ENCODE measurements at places on chromosomes 2 and 18. TPM values are rescaled to one million over a fixed set of nuclear protein-coding genes. Genes with fewer than 3 reads are reported as not detected.

The POTEJ gene
- 0.38 TPM for total RNA-seq

The HRH4 gene
- total RNA-seq, result not detected

- DNase-seq, result no peak
These were observed 30.6 kb downstream of the SEPTIN10 start for GRCh38 chr2:109582928-109583895.

- no peak for DNase-seq
These were observed 129.4 kb upstream of the GLI2 start for GRCh38 chr2:120606280-120606679.

DNA sequence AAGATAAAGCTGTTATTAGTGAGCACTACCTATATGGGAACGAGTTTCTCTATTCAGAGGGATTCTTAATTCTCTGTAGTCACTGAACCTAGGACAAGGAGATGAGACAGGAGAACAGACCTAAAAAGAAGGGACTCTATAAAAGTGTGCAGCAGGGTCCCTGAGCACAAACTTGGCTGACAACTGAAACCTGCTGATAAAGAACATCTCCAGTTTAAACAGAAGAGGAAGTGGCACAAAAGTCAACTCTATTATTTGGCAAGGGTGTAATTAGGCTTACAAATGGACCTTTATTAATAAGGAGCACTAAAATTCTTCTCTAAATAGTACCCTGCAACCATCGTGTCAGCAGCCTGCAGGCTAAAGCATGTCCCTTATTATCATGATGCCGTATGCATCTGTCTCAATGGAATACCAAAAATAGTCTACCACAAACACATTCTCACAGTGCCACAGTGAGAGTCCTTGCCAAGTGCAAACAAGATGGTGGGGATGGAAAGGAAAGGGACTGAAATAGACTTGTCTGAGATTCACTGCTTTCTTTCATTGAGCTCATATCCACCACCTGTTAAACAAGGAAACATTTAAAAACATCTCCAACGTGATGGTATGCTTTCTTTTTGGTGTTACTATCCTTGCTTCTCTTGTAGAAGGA, 260.2 kb downstream of the INSIG2 start:
- no peak for DNase-seq

GRCh38 chr2:144694456-144694855, 174.5 kb upstream of the ZEB2 start:
- no peak for DNase-seq

- no peak for DNase-seq
These were observed 293.9 kb upstream of the PARD3B start for GRCh38 chr2:204251158-204251997.

DNA sequence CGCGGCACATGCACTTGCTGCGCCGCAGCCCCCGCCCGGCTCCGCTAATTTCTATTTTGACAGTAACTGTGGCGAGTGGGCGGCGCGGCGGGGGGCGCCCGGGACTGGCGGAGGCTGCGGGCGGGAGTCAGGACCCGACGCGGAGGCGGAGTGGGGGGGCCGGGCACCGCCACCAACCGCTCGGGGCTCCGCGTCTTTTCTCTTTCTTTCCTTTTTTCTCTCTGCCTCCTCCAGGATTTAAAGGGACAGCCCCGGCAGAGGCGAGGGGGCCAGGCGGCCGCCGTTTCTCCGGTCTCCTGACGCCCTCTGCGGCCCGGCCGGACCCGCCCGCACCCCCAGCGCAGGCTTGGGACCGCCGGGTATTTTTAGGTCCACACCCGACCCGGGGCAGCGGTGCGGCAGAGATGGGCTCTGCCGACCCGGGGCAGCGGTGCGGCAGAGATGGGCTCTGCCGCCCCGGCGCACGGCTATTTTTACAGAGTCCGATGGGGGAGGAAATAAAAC, 460 bp upstream of the ZBTB7C start:
- DNase-seq, result no peak

DNA sequence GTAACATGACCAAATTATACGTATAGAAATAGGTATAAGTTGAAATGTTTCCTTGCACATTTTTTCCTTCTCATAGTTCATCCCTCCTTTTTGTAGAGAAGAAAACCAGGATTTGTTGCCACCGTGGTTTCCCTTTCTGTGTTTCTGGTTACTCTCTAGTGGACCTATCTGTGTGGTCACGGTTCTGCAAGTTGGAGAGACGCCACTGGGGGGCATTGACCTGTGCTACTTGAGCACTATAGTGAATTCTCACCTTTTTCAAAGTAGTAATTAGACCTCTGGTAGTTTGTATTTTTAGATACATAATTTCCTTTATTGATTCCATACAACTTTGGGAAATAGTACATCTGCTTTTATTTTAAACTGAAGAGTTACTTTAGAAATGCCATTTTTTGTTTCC, 444.8 kb downstream of the PTPRM start:
- DNase-seq, result no peak

DNA sequence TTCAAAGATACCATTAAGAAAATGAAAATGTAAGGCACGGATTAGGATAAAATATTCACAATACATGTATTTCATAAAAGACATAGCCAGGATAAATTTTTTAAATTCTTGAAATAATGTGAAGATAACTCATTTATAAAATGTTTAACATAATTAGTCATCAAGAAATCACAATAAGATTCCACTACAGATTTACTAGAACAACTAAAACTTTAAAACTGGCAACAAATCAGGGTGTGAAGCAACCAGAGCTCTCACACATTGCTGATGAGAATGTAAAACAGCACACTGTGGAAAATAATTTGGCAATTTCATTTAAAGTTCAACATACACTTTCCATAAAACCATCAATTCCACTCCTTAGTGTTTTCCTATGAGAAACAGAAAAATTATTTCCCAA, 89.6 kb upstream of the UBE2E3 start:
- no peak for DNase-seq
